ENCODE measurements at places on chromosomes 11 and 22.
A peak's percentile ranks its signal among the peaks of the same experiment; 100 is the strongest.

DNA sequence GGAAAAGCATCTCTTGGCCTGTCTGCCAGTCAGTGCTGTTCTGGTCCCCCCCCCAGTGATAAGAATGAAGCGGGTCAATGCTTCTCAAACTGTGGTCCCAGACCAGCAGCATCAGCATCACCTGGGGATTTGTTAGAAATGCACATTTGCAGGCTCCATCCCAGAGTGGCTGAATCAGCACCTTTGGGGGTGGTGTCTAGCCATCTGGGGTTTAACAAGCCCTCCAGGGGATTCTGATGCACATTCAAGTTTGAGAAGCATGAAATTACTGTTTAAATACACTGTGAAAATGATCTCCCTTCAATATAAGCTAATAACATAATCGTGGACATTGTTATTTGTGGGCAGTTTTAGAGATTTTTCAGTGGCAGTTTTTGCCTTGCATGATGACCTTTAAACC, 133.5 kb downstream of the MYO18B start:
- no peak for DNase-seq

- DNase-seq = no peak
Measured at GRCh38 chr11:15204711-15205110, 90.0 kb downstream of the INSC start.

DNA sequence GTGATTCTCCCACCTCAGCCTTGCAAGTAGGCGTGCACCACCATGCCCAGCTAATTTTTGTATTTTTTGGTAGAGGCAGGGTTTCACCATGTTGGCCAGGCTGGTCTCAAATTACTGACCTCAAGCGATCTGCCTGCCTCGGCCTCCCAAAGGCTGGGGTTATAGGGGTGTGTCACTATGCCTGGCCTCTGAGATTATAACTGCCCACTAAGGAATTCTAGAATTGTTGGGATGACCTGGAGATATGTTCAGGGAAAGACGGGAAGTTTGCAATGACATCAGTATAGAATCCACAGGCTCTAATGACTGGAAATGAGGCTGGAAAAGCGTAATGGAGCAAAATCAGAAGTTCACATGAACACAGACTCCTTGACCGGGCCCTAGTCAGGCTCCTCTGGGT, 62.2 kb downstream of the CLMP start:
- no peak for DNase-seq

GRCh38 chr11:33667819-33668467, 32.7 kb downstream of the C11orf91 start:
- DNase-seq = no peak

DNA sequence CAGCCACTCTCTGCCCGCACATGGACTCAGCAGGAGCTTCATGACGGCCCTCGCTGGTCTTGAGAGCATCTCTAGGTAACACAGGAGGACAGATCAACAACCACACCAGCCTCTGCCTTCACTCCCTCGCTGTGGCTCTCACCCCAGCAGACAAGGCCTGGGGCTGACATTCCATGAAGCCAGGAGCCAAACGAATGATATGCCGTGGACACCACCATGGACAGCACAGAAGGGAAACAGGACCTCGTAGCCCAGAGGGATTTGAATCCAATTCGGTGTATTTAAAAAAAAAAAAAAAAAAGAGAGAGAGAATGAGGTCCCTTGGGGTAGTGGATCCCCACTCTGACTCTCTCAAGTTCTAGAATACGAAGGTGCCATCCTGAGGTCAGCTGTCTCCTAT, 385.5 kb downstream of the SHANK2 start:
- DNase-seq = no peak

- DNase-seq = no peak
Measured at GRCh38 chr11:2647953-2648352, 51.8 kb downstream of the KCNQ1OT1 start.

DNA sequence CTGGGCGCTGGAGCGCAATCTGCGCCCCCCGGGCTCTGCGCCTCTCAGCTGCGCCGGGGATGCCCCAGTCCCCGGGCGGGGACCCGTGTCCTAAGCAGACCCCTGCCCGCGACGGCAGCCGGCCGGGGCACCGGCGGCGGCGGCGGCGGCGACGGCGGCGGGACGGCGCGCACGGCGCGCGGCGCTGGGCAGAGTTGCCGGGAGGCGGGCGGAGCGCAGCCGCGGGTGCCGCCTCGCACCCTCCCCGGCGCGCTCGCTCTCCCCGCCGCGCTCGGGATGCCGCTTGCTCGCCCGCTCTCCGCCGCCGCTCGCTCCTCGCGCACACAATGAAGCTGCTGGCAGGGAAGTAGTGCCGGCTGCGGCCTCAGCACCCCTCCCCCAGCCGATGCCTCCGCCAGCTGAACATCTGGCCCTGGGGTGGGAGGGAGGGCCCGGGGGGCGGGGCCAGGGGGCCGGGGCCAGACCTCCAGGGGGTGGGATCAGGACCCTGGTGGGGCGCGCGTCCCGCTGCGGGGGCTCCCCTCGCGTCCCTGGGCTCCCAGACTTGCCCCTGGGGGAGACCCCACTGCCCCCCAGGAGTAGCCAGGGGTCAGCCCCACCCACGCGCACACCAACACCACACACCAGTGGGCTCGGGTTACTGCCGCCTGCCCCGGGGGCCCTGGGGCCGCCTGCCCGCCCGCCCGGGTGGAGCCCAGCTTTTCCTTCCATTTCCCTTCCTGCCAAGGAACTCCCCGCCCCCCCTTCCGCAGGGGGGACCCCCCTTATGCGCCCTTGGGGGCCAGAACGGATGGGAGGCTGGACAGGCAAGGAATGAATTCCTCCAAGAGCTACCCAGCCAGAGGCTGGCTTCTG, at the start of gene RCOR2:
RCOR2 (minus strand) TSS at position 328 of the 855 bp plus-strand sequence. CDS start 708 bp downstream, outside the sequence.
- DNase-seq = peak; percentile 80

- peak; percentile 79 for DNase-seq
Measured at GRCh38 chr11:124800226-124800929, at the start of gene MSANTD2. Gene MSANTD2 (minus strand): TSS chr11:124800406. CDS start chr11:124800380, 26 bp downstream.

DNA sequence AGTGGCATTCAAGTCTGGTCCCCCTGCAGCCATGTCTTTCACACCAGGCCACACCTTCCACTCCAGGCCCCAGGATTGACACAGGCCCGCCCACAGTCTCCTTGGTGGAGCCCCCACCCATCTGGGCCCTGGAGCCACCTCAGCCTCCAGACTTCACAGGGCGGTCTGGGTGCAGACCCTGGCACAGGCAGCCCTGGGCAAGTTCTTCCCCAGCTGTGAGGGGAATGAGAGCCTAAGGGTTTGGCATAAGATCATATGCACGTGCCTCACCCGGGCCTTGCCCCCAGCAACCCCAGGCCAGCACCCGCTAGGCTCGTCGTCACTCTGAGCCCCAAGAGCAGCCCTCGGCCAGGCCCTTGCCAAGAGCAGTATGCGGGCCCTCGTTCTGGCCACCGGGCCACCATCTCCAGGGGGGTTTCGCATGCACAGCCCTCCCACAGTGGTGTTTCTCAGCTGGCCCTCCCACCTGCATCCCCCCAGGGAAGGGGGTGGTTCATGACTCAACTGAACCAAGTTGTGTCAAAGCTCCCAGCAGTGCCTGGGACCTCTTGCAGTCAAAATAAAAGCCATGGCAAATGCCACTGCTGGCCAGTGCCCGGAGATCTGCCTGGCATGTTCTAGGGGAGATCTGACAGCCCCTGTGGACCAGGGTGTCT, 70.4 kb upstream of the KCNQ1OT1 start:
- no peak for DNase-seq

- no peak for DNase-seq
Measured at GRCh38 chr11:133911171-133911570, 45.6 kb downstream of the IGSF9B start.

GRCh38 chr11:121497176-121497998, 44.6 kb upstream of the SORL1-AS1 start:
- DNase-seq = no peak

GRCh38 chr11:102926961-102927623, 28.4 kb downstream of the MMP13 start:
- DNase-seq = peak; percentile 17

- DNase-seq = no peak
Measured at GRCh38 chr22:37803639-37804351, 3.9 kb upstream of the GCAT start.

DNA sequence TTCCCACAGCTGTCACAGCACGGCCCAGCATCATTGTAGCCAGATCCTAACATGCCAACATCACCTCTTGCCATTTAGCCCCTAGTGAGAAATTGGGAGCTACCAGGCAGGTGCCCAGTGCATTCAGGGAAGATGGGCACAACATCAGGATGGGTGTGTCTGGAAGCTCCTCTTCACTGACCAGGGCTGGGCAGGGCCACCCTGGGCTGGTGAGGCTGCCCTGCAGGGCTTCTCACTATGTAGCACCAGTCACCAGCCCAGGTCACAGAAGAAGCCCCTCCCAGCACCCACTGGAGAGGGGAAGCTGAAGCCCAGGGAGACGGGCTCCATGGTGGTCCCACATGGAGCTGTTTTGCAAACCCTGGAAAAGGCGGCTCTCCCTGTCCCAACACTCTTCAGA, 13.9 kb downstream of the ZNF74 start:
- no peak for DNase-seq

DNA sequence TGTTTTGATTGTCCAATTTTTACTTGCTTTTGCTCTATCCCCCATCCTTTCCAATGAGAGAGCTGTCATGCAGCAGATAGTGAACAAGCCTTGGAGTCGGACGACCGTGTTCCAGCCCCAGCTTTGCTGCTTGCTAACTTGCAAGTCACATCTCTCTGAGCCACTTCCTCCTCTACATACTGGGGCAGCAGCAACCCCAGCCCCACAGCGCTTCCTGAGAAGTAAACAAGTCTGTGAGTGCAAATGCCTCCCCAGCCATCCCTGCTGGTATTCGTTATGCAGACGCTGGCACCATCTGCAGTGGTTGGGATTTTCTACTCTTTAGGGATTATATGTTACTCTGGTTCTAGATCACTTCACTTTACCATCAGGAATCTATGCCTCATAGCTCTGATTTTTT, 35.0 kb downstream of the TPBGL start:
- peak; percentile 13 for DNase-seq

DNA sequence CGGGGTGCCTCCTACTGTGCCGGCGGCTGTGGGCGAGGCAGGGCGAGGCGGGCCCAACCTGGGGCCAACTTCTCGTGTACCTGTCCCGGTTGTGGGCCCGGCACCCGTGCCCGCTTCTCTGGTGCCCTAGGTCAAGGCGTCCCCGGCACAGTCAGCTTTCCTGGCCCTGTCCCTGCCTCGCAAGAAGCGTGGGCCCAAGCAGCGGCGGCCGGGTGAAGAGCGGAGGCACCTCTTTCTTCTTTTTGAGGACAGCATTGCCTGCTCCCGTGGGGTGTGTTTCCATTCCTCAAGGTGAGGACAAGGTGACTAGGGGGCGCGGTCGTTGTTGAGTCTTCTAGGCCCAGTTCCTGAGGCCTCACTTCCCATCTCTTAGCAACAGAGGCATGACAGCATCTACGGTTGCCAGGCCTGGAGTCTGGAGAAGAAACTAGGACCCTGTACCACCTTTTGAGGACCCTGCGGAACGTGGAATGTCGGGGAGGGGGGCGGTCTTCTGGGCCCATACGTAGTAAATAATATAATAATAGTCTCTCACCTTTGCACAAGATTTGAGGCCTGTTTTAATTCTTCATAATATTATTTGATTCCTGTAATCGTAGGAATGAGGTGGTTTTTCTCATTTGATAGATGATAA, 418 bp downstream of the ACO2 start:
- DNase-seq = no peak

DNA sequence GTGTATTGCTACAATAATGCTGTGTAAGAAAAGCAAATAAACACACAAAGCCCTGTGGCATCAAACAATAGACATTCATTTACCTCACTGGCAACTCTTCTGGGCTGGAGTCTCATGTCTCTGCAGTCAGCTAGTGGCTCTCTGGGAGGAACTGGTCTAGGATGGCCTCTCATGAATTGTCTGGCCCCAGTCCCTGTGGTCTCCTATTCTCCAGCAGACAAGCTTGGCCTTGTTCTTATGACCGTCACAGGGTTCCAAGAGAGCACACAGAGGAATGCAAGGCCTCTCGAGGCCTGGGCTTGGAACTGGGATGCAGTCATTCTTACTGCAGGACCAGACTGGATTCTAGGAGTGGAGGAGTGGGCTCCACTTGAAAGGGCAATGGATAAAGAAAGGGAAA, 141.2 kb upstream of the NTM start:
- DNase-seq = no peak

GRCh38 chr11:6200975-6201374, 2.0 kb downstream of the OR52W1 start:
- no peak for DNase-seq

- DNase-seq = peak; percentile 84
Measured at GRCh38 chr11:100827934-100828661, 141.0 kb downstream of the ARHGAP42 start.

DNA sequence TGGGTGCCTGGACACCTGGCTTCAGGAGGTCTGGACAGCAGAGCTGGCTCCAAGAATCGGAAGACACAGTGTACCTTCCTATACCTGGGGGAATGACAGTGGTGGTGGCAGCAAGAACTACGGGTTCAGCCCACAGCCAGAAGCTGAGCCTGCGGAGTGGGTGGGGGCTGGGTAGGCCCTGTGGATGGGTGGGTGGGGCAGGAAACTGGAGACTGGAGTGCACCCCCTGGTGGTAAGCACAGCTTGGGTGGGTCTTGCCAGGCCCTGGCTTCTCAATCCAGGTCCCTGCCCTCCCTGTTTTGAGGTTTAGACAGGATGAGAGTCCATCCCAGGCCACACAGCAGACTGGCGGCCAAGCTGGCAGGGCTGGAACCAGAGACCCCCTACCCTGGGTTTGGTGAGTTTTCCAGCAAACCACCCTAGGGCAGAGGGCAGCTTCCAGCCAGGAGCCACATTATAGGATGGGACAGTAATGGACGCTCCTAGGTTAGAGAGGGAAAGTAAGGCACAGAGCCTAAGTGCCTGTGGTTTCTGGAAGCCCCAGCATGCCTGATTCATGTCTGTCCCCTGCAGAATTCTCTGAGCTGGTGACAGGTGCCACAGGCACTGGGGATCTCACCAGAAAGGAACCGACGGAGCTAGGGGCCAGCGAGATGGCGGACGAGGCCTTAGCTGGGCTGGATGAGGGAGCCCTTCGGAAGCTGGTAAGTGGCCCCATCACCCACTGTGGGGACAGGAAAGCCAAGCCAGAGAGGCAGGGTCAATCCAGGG, 1.7 kb downstream of the SMTN start:
- DNase-seq = peak; percentile 64

GRCh38 chr22:28171115-28171514, 252.1 kb upstream of the PITPNB start:
- DNase-seq = no peak

GRCh38 chr11:43579171-43579918, 101.2 kb upstream of the HSD17B12 start:
- peak; percentile 42 for DNase-seq
